ENCODE measurements at places on chromosomes 4 and X.

DNA sequence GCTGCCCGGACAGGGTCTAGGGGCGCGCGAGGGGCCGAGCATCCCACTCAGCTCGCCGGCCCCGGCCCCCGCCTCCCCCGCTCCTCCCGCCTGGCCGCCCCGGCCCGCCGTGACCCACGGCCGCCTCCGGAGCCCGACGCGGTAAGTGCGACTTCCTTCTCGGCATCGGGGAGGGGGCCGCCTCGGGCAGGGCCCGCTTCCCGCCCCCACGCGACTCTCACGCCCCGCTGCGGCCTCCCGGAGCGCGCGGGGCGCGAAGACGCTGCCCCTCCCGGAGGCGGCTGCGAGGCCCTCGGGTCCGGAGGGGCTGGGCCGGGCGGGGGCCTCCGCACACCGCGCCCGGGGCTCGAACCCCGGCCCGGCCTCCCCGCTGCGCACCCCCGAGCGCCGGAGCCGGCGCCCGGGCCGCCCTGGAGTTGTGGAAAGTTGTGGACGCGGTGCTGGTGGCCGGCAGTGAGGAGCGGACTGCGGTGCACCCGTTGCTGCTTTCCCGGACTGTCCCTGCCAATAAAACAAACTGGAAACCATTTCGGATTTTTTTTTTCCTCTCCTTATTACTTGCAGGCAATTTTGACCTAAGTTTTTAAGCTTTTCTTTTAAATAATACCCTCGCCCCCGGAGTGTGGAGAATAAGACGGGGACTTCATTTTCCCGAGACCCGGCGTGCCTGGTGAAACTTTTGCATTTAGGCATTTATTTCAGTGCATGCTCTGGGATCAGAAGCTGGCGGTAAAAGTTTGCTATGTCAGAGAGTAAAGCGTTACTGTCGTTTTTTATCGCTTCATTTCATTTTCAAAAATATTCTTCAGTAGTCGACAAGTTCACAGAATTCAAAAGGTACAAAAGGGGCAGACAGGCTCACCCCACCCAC lies 13.0 kb upstream of the TMEM156 start:
- no peak for DNase-seq

GRCh38 chr4:74230902-74231499 lies 73.1 kb downstream of the MTHFD2L start:
- no peak for DNase-seq

- DNase-seq, result no peak
Observed at GRCh38 chrX:56618323-56618722, 54.9 kb downstream of the UBQLN2 start.

GRCh38 chr4:75820197-75820596 lies 82.1 kb downstream of the PPEF2 start:
- DNase-seq, result no peak
